Activated CD4-positive, CD25-positive, alpha-beta regulatory T cell (primary cell): ENCODE measurements at places on chromosomes 1 and 21.
A peak's percentile ranks its signal among the peaks of the same experiment; 100 is the strongest.

DNA sequence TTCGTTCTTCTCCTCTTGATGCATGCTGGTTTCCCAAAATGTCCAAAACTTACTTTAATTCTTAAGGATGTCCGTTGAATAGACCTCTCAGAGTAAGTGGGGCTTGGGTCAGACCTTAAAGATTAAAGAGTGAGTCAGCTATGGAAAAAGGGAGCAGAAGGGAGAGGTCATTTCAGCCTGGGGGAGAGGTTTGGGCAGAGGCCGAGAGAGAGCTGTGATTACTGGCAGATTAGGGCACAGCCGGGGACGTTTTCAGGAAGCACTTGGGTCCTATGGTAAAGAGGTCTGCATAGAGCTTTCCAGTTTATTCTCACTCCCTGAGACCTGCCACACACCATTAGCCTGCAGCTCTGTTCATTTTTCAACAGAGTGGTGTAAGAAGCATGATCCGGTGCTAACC, 14.0 kb upstream of the ST3GAL3 start:
- DNase-seq = no peak

GRCh38 chr1:63442141-63442475, 74.7 kb downstream of the ALG6 start:
- no peak for DNase-seq

- no peak for DNase-seq
Measured at GRCh38 chr1:227898502-227899140, 49.1 kb downstream of the WNT9A start.

GRCh38 chr1:16167331-16168143, 11.7 kb upstream of the EPHA2 start:
- DNase-seq = peak; percentile 47

- DNase-seq = no peak
Measured at GRCh38 chr21:44582055-44582454, 1.7 kb upstream of the KRTAP10-5 start.

GRCh38 chr1:206059355-206059915, 6.5 kb downstream of the RHEX start:
- no peak for DNase-seq

DNA sequence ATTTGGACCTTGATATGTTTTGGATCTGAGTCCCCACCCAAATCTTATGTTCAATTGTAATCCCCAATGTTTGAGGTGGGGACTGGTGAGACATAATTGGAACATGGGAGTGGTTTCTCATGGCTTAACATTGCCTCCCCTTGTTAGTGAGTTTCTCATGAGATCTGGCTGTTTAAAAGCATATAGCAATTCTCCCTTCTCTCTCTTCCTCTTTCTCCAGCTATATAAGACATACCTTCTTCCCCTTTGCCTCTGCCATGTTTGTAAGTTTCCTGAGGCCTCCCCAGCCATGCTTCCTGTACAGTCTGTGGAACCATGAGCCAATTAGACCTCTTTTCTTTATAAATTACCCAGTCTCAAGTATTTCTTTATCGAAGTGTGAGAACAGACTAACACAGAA, 692.4 kb downstream of the KCNT2 start:
- no peak for DNase-seq

- no peak for DNase-seq
Measured at GRCh38 chr1:167881786-167882185, 32.1 kb downstream of the ADCY10 start.

DNA sequence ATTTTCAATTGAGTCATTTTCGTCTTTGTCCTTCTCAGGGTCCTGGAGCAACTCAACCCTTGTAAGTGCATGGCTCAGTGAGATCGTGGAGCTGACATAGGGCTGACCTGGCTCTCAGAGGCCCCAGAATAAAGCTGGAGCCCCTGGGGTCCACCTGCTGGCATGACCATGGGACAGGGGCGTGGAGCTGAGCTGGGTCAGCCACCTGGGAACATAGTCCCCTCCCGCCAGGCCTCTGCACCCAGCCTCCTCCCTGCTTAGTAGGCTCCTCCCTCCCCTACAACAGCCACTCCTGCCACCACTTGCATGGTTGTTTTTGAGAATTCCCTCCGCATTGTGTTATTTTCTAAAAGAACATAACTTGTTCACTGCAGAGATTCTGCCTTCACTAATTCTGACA, 3.1 kb upstream of the RIPK4 start:
- DNase-seq = no peak

- no peak for DNase-seq
Measured at GRCh38 chr1:113192242-113192641, 119.2 kb downstream of the LRIG2 start.

DNA sequence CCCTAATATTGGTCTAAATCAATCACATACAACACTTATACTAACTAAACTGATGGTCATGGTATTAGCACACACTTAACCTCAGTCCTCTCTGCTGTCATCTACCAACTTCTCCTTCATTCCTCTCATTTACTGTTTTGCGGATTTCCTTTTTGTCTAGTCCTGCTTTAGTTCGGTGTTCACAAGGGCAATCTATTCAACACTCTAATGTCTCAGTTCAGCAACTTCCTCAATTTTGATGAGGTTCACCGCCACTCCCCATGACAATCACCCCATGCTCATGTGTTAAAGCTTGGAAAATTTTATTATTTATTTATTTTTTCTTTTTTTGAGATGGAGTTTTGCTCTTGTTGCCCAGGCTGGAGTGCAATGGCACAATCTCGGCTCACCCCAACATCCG, 301.1 kb downstream of the PTPRC start:
- no peak for DNase-seq

- DNase-seq = no peak
Measured at GRCh38 chr1:240287722-240288121, 196.0 kb downstream of the FMN2 start.

- no peak for DNase-seq
Measured at GRCh38 chr1:215543191-215543606, 23.9 kb upstream of the KCTD3 start.

- DNase-seq = no peak
Measured at GRCh38 chr1:64051796-64052195, 151.6 kb upstream of the UBE2U start.

DNA sequence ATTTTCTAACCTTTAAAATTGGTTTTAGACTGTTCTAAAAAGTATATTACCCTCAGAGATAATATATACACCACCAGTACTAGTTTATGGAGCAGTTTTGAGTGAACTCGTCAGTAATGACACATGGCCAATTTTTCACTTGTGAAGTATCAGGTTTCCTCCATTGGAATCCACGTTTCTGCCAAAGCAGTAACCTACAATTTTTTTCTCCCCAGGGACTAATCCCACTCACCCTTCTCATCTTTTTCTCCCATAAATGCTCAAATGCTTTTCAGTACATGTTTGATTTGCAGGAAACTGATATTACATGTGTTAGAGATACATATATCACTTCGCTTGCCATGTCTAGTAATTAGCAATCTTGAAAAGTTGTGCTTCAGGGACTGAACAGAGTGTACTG, 94.1 kb downstream of the COL24A1 start:
- DNase-seq = no peak

DNA sequence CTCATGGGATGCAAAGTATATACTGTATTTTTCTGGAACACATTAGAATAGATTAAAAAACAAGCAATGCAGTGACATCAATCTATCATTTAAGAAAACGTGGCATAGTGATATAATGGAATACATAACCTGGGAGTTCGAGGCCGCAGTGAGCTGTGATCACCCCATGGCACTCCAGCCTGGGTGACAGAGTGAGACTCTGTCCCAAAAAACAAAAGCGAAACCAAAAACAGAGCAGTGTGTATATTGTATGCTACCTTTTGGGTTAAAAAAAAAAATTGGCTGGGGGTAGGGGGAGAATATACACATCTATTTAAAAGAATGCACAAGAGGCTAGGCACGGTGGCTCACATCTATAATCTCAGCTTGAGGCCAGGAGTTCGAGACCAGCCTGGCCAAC, 13.5 kb downstream of the SLC2A1 start:
- no peak for DNase-seq

DNA sequence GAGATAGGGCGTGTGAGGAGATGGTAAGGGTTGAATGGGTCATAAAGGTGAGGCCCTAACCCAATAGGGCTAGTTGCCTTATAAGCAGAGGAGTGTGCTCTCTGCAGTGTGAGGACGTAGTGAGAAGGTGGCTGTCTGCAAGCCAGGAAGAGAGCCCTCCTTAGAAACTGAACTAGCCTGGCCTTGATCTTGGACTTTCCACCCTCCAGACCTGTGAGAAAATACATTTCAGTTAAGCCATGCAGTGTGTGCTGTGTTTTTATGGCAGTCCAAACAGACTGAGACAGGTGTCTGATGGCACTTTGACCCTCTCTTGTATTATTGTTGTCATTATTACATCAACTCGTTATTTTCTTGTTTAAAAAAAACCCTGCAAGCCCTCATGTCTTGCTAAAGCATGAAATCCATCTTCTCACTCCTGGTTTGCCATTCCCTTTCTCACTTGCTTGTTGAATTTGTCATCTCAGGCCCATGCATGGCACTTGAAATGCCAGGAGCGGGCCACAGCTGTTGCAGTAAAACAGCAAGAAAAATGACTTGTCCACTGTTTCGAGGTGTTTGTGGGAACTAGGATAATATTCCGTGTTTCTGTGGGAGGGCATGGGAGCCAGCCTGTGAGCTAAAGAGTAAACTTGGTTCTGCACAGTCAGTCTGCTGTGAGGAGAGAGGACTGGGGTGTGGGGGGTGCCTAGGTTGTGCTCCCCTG, 78.6 kb downstream of the STUM start:
- no peak for DNase-seq

DNA sequence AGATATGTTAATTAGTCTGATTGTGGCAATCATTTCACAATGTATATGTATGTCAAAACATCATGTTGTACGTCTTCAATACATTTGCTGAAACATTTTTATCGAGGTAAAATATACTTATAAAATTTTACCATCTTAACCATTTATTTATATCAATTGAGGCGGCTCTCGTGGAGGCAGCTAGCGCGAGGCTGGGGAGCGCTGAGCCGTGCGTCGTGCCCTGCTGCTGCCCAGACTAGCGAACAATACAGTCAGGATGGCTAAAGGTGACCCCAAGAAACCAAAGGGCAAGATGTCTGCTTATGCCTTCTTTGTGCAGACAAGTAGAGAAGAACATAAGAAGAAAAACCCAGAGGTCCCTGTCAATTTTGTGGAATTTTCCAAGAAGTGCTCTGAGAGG, 202.5 kb upstream of the PBX1 start:
- no peak for DNase-seq

GRCh38 chr21:28111151-28111619, 881.5 kb downstream of the LTN1 start:
- no peak for DNase-seq

GRCh38 chr1:106753066-106753465, 303.4 kb upstream of the PRMT6 start:
- DNase-seq = no peak

- no peak for DNase-seq
Measured at GRCh38 chr1:206960676-206961386, 9.4 kb downstream of the FCAMR start.

DNA sequence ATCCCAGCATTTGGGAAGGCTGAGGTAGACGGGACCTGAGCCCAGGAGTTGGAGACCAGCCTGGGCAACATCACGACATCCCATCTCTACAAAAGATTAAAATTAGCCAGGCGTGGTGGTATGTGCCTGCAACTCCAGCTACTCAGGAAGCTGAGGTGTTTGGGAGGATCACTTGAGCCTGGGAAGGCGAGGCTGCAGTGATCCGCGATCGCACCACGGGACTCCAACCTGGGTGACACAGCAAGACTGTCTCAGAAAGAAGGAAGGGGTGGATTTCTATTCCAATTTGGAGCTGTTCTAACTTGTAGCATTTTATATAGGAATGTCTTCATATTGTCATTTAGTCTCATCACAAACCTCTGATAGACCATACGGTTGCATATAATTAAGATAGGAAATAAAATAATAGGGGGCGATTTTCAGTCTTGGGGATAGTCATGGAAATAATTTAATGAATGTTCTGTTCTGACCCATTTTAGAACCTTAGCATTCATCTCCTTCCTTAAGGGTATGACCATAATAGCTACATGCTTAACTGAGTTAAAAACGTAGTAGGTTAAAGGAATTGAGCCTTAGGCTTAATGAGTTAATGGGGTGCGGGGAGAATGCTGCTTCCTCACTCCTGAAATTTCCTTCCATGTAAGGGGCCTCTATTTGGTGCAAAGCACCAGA, 93.1 kb downstream of the ADCY10 start:
- no peak for DNase-seq

GRCh38 chr1:6474815-6475282, 8.9 kb upstream of the TNFRSF25 start:
- DNase-seq = no peak

DNA sequence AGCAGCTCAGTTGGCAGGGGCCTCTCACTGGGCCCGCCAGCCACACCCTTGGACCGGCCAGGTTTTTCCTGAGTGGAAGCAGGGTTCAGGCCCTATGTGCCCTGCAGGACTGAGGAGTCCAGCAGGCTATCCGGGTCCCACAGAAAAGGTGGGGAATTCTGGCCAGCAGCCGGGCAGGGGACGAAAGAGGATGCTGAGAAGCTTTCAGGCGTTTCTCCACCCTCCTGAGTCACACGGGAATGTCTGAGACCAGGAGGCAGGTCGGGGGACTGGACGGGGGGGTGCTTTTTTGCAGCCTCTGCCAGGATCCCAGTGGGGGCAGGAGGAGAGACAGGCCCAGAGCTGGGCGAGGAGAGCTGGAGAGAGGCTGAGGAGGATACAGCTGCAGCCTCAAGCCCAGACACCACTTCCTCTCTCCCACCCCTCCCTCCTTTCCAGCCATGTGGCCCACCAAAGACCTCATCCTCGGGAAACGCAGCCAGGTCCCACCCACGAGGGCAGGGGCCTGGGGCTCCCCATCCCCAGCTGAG, 105.4 kb downstream of the SPSB1 start:
- no peak for DNase-seq

DNA sequence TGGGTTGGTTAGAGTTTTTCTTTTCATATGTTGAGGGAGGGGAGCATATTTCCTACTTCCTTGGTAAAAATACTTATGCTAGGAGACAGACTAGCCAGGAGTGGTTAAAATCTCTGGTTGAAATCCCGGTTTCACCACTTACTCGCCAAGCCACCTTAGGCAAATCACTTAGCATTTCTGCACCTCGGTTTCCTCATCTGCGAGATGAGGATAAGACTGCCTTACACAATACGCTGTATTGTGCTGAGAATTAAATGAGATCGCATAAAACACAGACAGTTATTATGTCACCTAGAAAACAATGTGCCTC, 1.4 kb downstream of the IFFO2 start:
- no peak for DNase-seq

DNA sequence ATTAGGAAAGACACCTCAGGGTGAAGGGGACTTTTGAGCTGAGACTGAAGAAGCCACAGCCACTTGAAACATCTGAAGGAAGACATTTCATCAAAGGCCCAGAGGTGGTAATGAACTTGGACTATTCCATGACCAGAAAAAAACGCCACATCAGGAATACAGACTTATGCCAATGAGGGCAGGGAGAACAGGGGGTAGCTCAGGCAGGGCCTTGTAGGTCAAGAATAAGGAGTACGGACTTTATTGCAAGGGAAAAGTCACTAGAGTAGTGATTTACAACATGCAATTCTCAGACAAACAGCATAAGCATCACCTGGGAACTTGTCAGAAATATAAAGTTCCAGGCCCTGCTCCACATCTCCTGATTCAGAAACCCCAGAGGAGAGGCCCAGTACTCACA, 11.8 kb downstream of the TP53BP2 start:
- no peak for DNase-seq

GRCh38 chr1:202158810-202159533, 1.4 kb downstream of the PTPN7 start:
- no peak for DNase-seq

- no peak for DNase-seq
Measured at GRCh38 chr1:93814795-93815340, 64.1 kb downstream of the DNTTIP2 start.
